Dorsolateral prefrontal cortex (tissue), 122 donors: ENCODE measurements at places on chromosomes 12 and 14.
A peak's percentile ranks its signal among the peaks of the same experiment; 100 is the strongest.

GRCh38 chr14:55699131-55700057 lies 119.4 kb downstream of the KTN1 start:
- no peak for DNase-seq

DNA sequence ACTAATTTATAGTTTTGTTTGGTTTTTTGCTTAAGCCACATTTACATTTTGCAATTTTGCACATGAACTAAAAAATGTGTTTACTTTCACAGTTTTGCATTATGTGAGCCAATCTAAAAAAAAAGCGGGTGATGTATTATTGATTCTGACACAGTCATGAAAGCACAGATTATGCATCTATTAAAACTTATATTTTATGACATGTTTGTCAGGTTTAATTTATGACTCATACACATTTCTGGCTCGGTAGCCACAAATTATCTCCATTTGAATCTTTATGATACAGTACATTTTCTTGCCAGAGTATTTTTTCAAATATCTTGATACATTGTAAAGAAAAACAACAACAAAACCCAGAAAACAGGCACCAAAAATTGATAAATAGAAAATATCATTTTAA lies 280.4 kb upstream of the GRIP1 start:
- no peak for DNase-seq

GRCh38 chr12:52622349-52622748 lies 4.0 kb upstream of the KRT73 start:
- DNase-seq = no peak

- no peak for DNase-seq
Observed at GRCh38 chr14:50008562-50008961, 107.8 kb downstream of the VCPKMT start.

- DNase-seq = no peak
Observed at GRCh38 chr14:90349739-90350138, 18.0 kb upstream of the NRDE2 start.

GRCh38 chr14:73997944-73998447 lies 21.1 kb downstream of the ENTPD5 start:
- no peak for DNase-seq

GRCh38 chr12:24770334-24770733 lies 178.6 kb downstream of the BCAT1 start:
- no peak for DNase-seq

DNA sequence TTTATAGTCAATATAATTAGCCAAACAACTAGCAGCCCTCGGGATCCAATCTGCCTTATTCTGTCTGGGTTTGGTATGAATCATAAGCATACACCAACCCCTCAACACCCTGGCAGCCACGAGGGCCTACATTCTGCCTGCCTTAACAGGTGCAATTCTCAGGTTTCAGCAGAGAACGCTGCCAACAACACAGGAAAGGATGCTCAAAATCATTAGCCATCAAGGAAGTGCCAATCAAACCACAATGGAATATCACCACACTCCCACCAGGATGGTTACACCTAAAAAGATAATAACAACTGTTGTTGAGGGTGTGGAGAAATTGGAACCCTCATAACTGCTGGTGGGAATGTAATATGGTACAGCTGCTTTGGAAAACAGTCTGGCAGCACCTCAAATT lies 122.8 kb downstream of the TTC7B start:
- no peak for DNase-seq

DNA sequence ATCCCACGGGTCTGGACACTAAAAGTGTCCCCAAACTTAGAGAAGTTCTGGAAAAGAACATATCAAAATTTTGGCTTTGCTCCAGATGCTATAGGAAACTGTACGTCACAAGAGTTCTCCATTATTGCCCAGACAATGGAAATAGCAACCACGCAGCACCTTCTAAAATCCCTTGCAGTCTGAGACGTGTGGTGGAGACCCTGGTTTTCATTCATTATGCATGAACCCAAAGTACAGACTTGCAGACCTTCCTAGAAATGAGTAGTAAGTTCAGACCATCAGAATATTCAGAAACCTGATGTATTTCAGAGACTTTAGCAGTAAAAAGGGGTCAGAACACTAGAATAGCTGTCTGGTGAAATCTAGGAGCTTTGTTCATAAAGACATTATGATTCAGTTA lies 50.0 kb upstream of the BCL2L14 start:
- no peak for DNase-seq

DNA sequence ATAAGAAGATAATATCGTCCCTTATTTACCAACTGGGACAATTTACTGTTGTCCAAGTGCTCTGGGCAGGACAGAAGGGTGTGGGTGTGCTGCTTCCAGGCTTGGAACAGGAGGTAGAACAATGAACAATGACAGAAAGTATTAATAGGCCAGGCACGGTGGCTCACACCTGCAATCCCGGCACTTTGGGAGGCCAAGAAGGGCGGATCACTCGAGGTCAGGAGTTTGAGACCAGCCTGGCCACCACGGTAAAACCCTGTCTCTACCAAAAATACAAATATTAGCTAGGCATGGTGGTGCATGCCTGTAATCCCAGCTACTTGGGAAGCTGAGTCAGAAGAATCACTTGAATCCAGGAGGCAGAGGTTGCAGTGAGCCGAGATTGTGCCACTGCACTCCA lies 2.5 kb downstream of the IFI27 start:
- no peak for DNase-seq

DNA sequence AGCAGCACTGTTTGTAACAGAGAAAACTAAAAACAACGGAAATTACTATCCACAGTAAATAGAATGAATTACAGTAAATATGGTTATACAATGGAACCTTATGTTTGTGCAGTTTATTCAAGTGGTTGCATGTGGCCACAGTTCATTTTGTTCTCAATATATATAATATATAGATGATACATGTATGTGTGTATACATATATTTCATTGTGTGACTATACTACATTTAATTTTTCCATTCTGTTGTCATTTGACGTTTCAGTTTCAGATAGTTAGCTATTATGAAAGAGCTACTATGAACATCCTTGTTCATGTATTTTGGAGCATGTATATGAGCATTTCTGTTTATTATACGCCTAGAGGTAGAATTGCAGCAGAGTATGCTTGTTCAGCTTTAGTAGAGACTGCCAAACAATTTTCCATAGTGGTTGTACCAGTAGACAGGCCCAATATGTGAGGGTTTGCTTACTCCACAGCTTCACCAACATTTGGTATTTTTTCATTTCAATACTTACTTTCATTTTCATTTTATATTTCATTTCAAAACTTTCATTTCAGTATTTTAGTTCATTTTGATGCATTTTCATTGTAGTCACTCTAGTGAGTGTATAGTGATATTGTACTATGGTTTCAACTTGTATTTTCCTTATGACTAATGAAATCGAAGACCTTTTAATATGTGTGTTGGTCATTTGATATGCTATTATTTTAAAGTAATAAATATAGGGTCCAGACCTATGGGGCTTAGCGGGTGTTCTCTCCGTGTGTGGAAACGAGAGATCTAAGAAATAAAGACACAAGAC lies 141.5 kb upstream of the FGD4 start:
- no peak for DNase-seq

DNA sequence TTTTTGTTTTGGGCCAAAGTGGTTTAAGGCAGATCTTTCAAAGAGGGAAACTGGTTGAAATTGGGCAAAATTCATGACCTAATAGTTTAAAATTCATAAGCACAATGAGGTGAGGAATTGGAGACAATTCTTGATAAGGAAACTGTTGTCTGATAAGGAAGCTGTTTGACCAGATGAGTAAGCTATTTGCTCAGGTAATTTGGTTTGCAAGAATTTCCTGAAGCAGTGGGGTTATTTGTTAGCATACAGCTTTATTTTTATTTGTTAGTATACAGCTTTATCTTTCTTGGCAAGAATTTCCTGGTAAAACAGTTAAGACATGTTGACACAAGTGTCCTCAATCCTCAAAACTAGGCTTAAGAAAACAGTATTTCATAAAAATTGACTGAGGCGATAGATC lies 559.0 kb downstream of the GALC start:
- no peak for DNase-seq

DNA sequence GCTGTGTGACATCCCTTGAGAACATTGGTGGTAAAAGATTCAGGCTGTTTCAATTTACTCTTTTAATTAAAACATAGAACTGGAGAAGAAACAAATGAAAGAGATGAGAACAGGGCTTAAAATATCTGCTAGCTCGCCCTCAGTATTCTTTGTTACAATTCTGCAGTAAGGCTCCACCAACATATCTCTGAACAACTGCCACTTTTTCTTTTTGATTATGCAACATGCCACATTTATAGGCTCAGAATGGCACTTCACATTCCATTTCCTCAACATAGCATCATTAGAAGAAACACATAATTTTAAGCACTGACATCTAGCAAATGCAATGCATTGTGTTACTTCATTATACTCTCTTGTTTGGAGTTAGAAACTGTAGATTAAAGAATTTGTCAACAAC lies 1315.2 kb downstream of the LRFN5 start:
- DNase-seq = no peak

- DNase-seq = no peak
Observed at GRCh38 chr12:41795910-41796309, 348.8 kb downstream of the GXYLT1 start.

- no peak for DNase-seq
Observed at GRCh38 chr14:80464531-80465149, 253.3 kb upstream of the DIO2 start.

GRCh38 chr12:104799458-104799857 lies 158.6 kb downstream of the SLC41A2 start:
- no peak for DNase-seq

GRCh38 chr12:76303989-76304460 lies 44.2 kb downstream of the BBS10 start:
- no peak for DNase-seq

GRCh38 chr12:93847517-93848474 lies 170.6 kb downstream of the CRADD start:
- DNase-seq = no peak

DNA sequence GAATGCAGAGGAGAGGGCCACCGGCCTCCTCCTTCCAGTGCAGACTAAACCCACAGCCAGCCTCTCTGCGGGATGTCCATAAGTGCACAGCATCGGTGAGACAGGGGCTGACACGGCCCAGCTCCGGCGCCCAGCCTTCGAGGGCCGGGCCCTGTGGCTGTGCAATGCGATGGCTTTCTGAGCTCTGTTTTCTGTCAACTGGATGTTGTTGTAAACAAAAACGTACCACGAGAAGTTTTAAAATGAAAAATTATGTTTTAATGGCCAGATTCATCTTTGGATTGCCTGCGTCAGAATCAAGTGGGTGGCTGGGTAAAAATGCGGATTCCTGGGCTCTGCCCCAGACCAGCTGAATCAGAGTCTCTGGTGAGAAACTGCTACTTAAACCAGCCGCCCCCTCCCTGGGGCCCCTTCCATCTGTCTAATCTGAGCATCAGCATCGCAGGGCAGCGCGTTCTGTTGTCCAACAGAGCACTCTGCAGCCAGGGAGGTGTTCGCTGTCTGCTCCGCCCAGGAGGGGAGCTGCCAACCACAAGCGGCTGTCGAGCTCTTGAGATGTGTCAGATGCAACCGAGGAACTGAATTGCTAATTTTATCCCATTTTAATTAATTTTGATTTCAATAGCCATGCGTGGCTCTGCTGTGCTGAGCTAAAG lies 133.4 kb downstream of the RFLNA start:
- peak; percentile 72 for DNase-seq

- DNase-seq = no peak
Observed at GRCh38 chr14:98622208-98623051, 649.6 kb downstream of the BCL11B start.

GRCh38 chr12:103627189-103627855 lies 40.2 kb downstream of the STAB2 start:
- DNase-seq = no peak

DNA sequence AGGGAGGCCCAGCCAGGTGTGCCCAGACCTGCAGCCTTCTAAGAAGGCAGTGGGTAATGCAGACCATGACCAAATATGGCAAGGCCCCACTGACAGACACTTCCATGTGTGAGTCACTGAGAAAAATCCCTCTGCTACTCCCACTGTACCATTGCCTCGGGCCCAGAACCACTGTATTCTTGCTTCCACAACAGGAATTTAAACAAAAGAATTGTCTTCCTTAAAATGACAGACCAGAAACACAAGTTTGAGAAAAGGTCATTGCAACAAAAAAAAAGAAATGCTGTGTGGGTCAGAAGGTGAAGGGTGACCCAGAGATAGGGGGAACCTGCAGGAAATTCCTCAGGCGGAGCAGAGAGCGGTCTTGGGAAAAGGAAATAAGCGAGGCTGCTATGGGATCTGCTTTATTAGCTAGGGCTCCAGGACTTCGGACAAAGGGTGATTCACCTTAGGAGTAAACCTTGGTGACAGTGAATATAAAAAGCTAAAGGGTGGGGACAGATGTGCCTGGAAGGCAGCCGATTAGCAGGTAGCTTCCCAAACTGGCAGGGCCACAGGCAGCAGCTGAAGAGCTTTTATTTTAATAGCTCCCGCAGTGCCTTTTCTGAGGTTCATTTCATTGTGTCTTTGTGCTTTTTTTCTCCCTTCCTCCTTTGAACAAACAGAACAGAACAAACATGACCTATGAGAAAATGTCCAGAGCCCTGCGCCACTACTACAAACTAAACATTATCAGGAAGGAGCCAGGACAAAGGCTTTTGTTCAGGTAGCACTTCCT lies 185.3 kb upstream of the BCL2L14 start:
- DNase-seq = no peak

GRCh38 chr14:59063259-59063658 lies 125.2 kb upstream of the DAAM1 start:
- no peak for DNase-seq

GRCh38 chr14:51395361-51395849 lies 155.4 kb downstream of the TMX1 start:
- peak; percentile 10 for DNase-seq

GRCh38 chr14:35806006-35806907 lies 2.8 kb downstream of the RALGAPA1 start:
- no peak for DNase-seq

DNA sequence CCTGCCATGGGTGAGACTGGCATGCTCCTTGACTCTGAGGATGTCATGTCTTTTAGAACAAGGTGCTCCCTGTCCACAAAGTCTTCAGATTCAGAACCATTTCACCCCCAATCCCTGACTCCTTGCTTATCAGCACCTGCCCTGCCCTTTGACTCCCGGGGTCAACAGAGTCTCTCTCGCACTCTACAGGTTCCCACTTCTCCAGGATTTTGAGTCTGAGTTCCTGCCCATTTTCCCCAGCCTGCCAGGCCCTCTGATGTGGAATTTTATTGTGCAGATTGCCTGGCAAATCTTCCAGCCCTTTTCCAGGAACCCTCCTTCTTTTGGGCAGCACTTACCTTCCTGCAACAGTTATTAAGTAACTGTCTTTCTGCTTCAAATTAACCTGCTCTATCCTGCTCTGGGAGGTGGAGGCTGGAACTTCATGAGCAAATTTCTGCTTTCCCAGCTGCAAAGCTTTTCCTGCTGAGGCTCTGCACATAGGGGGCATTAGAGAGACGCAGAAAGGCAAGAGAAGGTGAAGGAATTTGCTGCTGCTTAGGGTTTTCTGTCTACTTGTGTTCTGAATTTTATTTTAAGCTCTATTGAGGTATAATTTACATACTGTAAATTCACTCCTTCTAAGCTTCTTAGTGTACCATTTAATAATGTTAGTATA lies 259.1 kb downstream of the PCNX1 start:
- DNase-seq = peak; percentile 42

DNA sequence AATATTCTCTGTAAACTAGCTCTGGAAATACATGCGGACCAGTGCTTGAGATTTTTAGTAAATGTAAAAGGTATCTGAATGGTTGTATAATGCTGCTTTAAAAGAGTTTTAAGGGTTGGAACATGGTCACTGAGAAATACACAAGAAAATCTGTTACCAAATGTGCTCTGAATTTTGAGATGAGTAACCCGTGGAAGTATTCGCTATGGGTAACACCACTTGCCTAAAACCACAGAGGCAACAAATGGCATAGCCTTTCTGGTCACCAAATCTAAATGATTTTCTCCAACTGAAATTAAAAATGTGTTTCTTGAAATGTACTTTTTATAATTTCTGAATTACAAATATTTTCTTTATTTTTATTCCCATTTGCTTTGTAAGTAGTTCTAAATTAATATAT lies 745.7 kb downstream of the DIO2 start:
- no peak for DNase-seq
